ENCODE measurements at places on chromosomes 7 and 10.

GRCh38 chr7:64990216-64990615 is 620 bp downstream of the ZNF117 start:
- DNase-seq, result no peak

DNA sequence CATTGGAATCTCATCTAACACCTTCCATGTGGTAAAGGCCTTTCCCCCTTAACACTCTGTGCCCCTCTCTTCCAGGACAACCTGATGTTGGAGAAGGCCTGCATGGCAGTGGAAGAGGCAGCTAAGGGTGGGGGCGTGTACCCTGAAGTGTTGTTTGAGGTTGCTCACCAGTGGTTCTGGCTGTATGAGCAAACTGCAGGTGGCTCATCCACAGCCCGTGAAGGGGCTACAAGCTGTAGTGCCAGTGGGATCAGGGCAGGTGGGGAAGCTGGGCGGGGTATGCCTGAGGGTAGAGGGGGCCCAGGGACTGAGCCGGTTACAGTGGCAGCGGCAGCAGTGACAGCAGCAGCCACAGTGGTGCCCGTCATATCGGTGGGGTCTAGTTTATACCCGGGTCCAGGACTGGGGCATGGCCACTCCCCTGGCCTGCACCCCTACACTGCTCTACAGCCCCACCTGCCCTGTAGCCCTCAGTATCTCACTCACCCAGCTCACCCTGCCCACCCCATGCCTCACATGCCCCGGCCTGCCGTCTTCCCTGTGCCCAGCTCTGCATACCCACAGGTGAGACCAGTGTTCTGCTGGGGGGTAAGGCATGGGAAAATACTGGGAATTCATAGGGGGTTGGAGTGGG is 12.4 kb downstream of the NDST2 start:
- DNase-seq, result no peak

GRCh38 chr7:121879544-121879943 is 6.6 kb downstream of the PTPRZ1 start:
- no peak for DNase-seq

DNA sequence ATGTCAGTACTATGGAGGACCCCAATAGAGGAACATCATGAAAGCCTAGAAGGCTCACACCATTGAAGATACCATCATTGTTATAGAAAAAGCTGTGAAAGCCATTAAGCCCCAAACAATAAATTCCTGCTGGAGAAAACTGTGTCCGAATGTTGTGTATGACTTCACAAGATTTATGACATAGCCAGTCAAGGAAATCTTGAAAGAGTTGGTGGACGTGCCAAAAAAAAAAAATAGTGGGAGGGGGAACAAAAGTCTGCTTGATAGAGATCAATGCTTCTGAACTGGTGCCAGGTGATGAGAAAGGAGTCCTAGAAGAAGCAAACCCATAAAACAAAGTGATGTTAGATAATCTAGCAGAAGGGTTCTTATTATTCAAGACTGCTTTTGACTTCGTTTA is 41.2 kb downstream of the RALA start:
- DNase-seq, result no peak

GRCh38 chr10:18601321-18601720 is 50.1 kb downstream of the NSUN6 start:
- DNase-seq, result no peak

GRCh38 chr10:97497572-97498075 is 598 bp downstream of the MMS19 start:
- DNase-seq, result peak; percentile 88

DNA sequence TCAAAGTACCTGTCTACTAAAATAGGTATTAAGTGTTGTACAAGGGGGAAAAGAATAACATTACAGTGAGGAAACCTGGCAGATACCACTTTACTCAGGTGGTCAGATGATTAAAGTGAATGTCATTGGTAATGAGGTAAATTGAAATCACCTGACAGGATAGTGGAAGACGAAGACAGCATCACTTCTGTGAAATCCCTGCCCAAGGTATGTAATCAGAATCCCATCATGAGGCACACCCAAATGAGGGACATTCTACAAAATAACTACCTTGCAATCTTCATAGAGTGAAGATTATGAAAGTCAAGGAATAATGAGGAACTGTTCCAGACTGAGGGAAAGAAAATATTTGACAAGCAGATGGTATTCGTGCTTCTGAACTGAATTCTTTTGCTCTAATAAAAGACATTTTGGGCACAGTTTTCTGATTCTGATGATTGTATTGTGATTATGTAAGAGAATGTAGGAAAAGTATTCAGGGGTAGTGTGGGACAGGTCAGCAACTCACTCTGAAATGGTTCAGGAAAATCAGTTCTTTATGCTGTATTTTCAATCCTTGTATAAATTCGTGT is 33.3 kb upstream of the ARMS2 start:
- no peak for DNase-seq

DNA sequence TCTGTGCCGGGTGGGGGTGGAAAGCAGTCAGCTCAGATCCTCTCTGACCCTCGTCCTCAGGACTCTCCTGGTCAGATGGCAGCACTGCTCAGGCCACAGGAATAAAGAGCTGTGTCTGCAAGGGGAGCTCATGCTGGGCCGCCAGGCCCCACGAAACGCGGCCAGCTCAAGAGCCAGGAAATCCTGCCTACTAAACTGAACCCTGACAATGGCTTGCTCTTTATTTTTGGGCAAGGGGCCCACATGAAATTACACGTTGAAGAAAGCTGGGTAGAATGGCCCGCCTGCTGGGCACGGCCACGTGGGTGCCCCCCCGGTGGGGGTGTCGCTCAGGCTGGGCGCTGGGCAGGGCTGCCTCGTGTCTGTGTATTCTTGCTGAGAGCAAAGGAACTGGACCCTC is 103.0 kb downstream of the ITIH5 start:
- no peak for DNase-seq

- DNase-seq, result no peak
Observed at GRCh38 chr7:144049491-144049890, 743 bp downstream of the OR2A5 start.

DNA sequence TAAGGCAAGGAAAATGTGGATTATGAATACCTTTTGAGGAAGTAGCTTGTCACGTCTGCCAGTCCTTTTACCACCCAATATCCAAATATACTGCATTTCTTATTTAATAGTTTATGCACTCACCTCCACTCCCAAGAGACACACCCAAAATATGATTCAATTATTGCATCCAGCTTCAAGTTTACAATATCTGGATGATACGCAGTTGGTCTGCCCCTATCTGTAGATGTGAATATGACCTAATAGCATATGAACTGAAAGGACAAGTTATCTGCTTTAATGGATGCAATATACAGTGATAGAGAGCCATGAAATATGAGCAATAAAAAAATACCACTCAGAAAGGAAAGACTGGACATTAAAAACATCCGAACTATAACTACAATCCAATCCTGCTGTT is 159.4 kb upstream of the MAGI2 start:
- no peak for DNase-seq

GRCh38 chr10:76786504-76787072 is 851.0 kb downstream of the KCNMA1 start:
- DNase-seq, result no peak

- peak; percentile 85 for DNase-seq
Observed at GRCh38 chr10:124741281-124741921, 2.8 kb downstream of the FAM53B start.

GRCh38 chr7:82624337-82624736 is 180.8 kb upstream of the CACNA2D1 start:
- no peak for DNase-seq

DNA sequence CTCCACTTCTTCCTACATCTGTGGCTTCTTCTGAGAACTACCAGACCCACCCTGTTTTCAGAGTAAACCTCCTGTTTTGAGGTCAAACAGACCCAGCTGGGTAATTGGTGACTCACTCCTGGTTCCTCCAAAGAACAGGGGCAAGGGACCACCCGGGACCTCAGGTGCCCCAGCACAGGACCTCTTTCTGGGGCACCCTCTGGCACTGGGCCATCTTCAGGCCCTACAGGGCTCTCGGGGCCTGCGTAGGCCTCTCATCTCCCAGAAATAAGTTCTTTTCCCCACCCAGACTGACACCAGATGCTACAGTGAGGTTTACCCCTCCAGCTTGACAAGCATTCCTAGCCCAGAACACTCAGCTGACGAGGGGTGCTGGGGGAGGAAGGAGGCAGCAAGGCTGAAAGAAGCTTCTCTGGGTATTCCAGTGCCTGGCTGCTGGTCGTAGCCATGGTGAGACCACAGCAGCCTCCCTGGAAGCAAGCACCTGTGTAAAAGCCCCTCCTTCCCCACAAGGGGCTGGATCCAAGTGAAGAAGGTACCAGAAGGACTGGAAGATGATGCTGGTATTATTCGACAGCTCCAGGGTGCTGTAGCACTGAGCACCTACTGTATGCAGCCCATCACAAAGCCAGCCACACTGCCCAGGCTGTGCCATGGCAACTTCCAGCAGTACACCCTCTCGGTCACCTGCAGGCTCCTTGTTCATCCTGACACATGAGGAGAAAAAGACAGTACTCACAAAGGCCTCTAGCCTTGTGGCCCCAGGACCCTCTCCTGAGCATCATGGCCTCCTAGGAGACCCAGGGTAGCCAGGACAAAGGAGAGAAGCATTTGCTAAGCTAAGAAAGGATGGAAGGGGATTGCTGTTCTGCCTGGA is 47.4 kb downstream of the ALOX5 start:
- DNase-seq, result no peak
